Right cardiac atrium (tissue), 5 donors: ENCODE measurements at places on chromosomes 1 and 21.

GRCh38 chr1:156652131-156652991 is 10.4 kb downstream of the BCAN start:
- DNase-seq = no peak

GRCh38 chr1:61638911-61639605 is 85.9 kb downstream of the TM2D1 start:
- no peak for DNase-seq

DNA sequence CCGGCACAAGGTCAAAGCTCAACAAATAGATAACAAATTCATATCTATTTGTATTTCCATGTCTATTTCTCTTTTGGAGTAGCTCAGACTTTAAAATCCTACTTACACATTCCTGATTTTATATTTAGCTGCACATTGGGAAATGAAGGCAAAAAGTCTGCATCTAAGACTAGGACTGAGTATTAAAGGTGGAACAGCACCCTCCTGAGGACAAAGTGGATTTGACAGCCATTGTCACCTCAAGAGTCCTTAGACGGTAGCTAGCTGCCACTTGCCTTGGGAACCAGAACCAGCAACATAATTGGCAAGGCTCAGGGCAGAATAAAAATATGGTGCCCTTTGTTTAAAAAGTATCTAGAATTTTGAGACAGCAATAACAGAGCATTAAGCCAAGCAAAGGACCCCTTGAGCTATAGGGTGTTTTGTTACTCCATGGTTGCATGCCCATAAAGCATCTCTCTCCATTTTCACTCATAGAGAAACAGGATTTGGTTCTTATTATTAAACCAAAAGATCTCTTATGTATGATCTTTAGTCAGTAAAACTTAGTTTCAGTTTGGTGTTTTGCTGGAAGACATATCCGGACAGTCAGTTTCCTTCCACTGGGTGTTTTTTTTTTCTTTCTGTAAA is 30.0 kb upstream of the SGIP1 start:
- no peak for DNase-seq

GRCh38 chr1:65459397-65459768 is 38.9 kb downstream of the LEPR start:
- no peak for DNase-seq

DNA sequence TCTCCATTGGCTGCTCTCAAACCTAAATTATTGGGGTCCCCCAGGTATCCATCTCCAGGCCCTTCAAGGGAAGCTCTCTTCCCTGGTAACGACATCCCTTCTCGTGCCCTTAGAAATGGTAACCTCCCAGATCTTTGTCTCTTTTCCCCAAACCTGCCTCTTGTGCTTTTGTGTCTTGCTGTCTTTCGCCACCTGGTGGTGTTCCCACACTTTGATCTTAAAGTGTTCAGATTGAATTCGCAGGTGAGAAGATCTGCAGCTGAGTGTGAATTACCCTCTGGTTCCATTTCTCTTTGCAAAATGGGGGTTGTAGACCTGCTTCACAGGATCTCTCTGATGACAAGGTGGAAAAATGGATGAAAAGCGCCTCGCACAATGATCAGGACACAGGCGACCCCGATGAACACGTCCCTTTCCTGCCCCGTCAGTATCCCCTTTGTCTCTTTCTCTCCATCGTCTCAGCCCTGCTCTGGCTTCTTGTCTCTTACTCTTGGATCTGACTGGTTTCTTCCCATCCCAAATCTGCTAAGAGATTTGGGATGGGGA is 53.1 kb downstream of the DOP1B start:
- no peak for DNase-seq

GRCh38 chr1:7853684-7854026 is 790 bp upstream of the UTS2 start:
- no peak for DNase-seq

- no peak for DNase-seq
Observed at GRCh38 chr1:247328311-247328710, 3.4 kb downstream of the ZNF496 start.

GRCh38 chr1:74427681-74428080 is 84.7 kb downstream of the LRRC53 start:
- no peak for DNase-seq

DNA sequence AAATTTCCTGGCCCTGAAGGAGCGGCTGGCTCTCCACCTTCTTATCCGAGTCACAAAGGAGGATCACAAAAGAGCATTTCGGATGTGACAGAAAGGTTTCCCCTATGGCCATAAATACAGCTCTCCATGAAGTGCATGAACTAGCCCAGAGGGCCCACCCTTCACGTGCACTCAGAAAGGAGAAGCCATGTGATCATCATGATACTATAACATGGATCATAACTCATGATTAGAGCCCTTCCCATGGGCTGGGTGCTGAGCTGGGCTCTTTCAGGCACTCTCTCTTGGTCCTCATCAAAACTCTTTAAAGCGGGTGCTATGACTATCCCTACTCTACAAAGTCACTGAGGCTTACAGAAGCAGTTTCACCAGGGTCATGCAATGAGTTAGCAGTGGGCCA is 135.0 kb downstream of the PTPRU start:
- no peak for DNase-seq

DNA sequence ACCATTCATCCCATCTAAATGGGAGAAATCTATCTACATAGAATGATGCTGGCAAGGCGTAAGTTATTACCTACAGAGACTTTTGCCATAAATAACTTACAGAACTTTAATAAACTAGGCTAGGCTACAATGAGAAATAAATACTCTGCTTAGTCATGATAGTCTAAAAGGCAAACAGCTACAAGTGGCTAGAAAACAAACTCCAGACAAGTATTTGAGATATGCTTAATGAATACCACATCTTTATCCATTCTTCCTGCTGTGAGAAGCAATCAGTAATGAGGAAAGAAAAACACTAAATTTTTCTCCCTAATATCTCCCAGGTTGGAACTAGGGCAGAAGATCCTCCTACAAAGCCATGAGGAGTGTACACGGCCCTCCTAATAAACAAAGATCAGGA is 187.0 kb upstream of the OLFM3 start:
- DNase-seq = no peak

GRCh38 chr1:96837057-96837780 is 115.6 kb downstream of the PTBP2 start:
- DNase-seq = no peak

- DNase-seq = no peak
Observed at GRCh38 chr21:44701023-44701400, 4.0 kb downstream of the KRTAP10-12 start.

DNA sequence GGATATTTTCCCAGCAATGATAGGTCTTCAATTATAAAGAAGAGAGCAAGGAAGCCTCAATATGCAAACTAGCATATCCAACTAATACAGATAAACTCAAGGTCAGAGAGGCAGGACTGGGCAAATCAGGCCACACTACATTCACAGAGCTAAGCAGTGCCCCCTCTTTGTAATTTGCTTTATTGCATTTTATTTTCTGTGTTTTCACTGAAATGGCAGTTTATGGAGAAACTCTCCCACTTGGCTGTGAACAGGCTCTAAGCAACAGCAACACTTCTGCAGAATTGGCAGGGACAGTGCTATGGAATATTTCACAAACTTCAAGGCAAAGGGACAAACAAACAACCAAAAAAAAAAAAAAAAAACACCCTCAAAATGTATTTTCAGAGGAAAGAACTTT is 93.4 kb upstream of the SOD1 start:
- DNase-seq = no peak

- no peak for DNase-seq
Observed at GRCh38 chr1:25450891-25451290, 20.2 kb downstream of the MACO1 start.

GRCh38 chr1:155834296-155834926 is 22.6 kb downstream of the GON4L start:
- DNase-seq = no peak

DNA sequence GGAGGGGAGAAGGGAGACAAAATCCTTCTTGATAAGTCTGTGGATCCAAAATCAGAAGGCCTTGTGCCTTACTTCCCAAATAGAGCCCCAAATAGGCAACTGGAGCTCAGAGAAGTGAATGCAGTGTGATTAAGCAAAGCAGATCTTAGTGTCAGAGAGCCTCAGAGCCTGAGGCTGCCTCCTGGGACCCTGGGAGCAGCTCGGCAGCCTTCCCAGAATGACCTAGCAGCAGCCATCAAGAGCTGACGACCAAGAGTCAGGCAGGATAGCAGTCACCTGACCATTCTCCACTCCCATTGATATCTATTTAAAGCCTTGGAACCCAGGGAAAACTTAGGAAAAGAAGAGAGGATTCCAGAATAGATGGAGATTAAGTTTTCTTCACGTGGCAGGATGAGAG is 78.0 kb upstream of the SMYD2 start:
- no peak for DNase-seq

DNA sequence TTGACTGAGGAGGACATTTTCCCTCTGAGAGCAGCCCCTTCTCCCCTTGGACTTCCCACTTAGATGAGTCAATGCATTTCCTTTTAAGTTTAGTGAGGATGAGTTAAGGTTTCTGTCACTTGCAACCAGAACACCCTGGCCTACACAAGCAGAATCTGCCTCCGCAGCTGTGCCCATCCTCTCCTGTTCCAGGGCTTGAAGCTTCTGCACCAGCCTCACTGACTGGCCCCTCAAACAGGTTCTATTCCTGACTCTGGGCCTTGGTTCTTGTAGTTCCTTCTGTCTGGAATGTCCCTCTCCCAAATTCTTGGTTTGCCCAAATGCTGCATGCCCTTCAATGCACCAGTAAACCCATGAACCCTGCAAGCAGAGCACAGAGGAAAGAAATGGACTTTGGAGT is 394.4 kb downstream of the PTPRU start:
- no peak for DNase-seq

GRCh38 chr21:38688068-38688467 is 117.7 kb upstream of the ETS2 start:
- DNase-seq = no peak

DNA sequence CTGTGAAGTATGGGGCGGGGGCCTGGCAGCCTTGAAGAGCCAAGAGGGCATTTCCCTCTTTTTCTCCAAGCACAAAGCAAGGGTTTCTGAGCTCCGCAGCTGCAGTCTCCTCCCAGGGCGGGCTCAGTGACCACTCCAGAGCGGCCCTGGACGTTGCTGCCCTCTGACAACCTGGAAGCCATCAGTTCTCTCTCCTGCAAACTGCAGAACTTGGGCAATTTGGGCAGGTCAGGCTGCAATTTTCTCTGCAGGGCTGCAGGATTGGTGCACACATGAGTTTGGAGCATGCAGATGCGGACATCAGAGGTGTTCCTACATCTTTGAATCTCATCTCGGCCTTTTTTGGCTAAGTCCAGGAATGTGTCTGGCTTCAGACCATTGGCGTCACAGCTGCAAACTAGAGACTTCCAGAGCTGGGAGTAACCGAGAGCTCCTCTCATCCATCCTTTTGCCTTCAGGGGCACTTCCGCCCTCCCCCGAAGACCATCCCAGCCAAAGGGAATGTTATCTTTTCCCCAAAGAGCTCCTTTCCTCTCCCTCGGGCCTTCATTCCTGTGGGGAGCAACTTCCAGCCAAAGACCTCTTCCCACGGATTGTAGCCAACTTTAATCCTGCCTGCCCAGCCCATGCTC is 139.6 kb upstream of the WNT4 start:
- no peak for DNase-seq

DNA sequence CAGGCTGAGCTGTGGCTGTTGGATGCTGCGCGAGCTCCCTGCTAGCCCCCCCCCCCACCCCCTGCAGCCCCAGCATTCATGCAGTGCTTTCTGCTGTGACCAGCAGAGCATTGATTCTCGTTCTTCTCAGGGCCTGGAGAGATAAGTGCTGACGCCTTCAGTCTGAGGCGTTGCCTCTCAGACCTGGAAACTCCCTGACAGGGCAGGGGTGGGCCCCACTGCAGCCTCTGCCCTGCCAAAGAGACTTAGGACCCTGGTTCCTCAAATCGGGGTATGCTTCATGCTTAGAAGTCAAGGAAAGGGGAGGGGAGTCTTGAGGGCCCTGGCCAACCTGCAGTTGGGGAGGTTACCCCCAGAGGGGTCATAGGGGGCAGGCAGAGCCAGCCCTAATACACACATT is 38.5 kb downstream of the PTPRF start:
- DNase-seq = no peak

DNA sequence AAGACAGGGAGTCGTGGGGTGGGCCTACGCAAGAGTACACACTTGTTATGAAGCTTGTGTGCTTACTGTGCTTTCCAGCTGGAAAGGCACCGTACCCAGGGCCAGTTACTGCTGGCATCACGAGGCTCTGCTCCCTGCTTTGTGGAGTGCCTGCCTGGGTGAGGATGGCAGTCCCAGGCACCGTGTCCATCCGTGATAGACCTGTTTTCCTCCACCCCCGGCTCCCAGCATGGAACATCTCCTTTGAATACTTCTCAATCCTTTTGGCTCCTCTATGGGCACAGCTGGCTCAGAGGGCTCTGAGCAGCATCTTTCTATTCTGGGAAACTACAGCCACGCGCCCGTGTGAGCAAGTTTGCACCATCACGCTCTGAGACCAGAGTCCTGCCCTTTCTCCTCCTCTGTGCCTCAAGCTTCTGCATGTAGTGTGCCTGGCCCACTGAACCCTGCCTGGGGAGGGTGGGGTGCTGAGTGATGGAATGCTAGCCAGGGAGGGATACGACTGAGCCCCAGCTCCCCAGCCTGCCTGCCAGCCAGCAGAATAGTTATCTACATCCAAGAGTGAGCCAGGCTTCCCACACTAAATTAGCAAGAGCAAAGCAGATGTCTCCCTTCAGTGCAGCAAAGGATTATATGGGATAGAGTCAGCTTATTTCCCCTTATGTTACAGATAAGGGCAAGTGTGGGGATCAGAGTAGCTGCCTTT is 7.1 kb upstream of the TNR start:
- no peak for DNase-seq

GRCh38 chr1:30183895-30184294 is 539.5 kb downstream of the MATN1 start:
- DNase-seq = no peak

- DNase-seq = no peak
Observed at GRCh38 chr1:25238046-25238445, 5.7 kb upstream of the SYF2 start.

GRCh38 chr1:3125078-3125477 is 56.1 kb downstream of the PRDM16 start:
- DNase-seq = no peak

DNA sequence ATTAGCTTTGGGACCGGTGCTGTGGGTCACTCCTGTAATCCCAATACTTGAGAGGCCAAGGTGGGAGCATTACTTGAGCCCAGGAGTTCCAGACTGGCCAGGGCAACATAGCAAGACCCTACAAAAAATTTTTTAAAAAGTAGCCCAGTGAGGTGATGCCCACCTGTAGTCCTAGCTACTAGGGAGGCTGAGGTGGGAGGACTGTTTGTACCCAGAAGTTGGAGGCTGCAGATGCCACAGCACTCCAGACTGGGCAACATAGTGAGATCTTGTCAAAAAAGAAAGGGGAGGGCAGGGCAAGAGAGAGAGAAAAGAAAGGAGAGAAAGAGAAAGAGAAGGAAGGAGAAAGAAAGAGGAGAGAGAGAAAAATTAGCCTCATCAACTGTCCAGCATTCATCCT is 6.3 kb downstream of the ITSN1 start:
- no peak for DNase-seq
